Tibial nerve (tissue), 4 donors: ENCODE measurements at places on chromosomes 7 and 10. TPM values are rescaled to one million over a fixed set of nuclear protein-coding genes. Genes with fewer than 3 reads are reported as not detected.

DNA sequence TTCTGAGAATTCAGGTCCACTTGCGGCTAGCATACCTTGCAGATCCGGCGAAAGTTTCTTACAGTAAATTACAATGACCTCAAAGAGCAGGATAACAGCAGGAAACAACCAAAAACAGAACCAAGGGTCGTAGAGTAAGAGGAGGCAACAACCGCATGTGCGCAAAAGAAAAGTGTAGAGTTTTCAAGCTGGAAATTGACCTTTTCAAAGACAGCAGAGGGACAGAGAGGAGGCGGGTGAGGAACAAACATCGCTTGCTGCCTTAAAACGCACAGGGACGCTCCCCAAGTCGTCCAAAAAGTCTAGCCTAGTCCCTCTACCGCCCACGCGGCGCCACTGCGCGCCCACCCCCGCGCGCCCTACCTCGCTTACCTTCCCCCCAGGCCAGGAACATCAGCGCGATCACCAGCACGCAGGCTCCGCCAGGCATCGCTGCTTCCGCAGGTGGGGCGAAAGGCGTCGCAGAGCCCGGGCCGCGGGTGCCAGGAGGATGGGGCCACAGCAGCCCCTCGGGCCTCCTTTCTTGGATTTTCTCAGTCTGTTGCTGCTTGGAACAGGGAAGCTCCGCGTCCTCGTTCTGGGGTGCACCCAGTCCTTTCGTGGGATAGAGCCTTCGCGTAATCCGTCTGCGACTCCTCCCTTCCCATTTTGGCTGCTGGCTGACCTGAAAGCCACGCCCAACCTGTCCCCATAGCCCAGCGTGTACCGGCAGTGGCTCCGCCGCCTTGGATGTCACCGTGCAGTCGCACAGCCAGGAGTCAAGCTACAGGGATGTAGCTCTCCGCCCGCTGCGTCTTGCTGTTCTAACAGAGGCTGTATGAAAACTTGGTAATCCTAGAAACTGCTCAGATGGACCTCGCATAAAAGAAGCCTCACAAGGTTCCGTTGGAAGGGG, at the start of gene VWDE:
VWDE (minus strand) TSS at position 579 of the 895 bp plus-strand sequence; CDS start at position 430, 149 bp downstream.
- no peak for DNase-seq
- H3K36me3 ChIP-seq: no peaks in the 10 kb centered on the region
- H3K27ac ChIP-seq: peak within 1 kb of the TSS; percentile 13

- no peaks in the 10 kb centered on the region for H3K4me1 ChIP-seq
- DNase-seq: no peak
- H3K36me3 ChIP-seq: no peaks in the 10 kb centered on the region
- no peak overlapping the region for H3K27ac ChIP-seq
- no peak overlapping the region for H3K4me3 ChIP-seq
Observed at GRCh38 chr10:80759693-80760092, 222.0 kb downstream of the SH2D4B start.

GRCh38 chr7:46058086-46058823, 137.2 kb upstream of the IGFBP3 start:
- H3K4me1 ChIP-seq: peaks cover 2% of the 10 kb centered on the region
- no peaks in the 10 kb centered on the region for H3K36me3 ChIP-seq
- H3K27ac ChIP-seq: no peak overlapping the region
- no peak overlapping the region for H3K4me3 ChIP-seq

DNA sequence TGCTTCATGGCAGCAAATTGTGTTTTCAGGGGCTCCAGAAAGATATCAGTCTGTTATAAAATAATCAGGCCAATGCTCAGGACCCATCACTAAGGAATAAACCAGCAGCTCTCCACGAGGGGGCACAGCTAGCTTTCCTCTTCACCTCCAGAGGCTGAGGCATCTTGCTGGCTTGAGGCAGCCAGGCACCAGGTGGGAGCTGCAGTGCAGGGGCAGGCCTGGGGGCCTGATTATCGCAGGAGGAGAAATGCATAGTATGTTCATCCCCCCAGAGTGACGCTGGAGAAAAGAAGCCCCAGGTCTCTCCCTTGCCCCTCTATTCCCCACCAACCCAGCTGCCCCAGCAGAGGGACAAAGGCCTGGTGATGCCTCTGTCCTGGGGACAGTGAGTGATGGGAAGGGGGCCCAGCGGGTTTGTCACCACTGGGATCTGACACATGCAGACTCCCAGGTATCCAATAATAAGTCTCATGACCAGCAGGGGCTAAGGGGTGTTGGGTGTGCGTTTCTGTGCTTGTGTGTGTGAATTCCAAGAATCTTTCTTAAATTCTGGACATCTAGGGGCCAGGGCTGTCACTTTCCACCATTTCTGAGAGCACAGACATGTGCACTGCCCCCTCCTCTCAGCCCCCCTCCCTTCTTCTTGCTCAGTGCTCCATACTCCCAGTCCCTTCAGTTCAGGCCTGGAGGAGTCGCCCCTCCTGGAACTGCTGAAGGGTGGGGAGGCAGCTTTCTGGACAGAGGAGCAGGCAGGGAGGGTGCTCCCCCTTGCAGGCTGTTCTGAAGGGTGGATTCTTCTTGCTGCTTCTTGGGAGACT, 128.1 kb upstream of the FAM20C start:
- no peak overlapping the region for H3K4me3 ChIP-seq
- no peaks in the 10 kb centered on the region for H3K36me3 ChIP-seq
- DNase-seq: peak; percentile 72

GRCh38 chr7:108572480-108572879, 2.8 kb downstream of the DNAJB9 start:
- no peaks in the 10 kb centered on the region for H3K27me3 ChIP-seq
- H3K27ac ChIP-seq: no peak overlapping the region
- H3K4me3 ChIP-seq: no peak overlapping the region
- no peak for DNase-seq

DNA sequence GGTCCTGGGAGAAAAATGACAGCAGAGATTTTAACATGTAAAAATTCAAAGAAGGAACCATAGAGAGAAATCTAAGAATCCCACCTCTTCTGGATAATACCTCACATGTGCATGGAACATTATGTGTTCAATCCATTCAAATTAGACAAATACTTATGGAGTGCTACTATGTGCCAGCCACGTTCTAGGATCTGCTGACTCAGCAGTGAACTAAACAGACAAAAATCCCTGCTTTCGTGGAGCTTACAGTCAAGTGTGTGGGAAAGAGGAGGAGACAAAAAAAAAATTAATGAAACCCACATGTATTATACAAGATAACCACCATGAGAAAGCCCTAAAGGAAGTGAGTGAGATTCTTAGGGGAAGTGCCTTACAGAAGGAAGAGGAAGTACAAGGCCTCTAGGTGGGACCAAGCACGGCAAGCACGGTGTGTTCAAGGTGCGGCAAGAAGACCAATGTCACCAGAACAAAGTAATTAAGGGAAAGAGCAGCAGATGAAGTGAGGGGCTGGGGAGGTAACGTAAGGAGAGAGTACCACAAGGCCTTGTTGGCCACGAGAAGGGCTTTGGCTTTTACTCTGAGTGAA, 71.0 kb downstream of the SLC25A13 start:
- DNase-seq: no peak
- peaks cover 12% of the 10 kb centered on the region for H3K4me1 ChIP-seq
- H3K27ac ChIP-seq: no peak overlapping the region

The NODAL gene
- total RNA-seq: not detected

- H3K36me3 ChIP-seq: no peaks in the 10 kb centered on the region
- no peak for DNase-seq
- no peaks in the 10 kb centered on the region for H3K4me1 ChIP-seq
- no peaks in the 10 kb centered on the region for H3K27me3 ChIP-seq
Observed at GRCh38 chr7:431658-432111, 88.0 kb downstream of the PDGFA start.

DNA sequence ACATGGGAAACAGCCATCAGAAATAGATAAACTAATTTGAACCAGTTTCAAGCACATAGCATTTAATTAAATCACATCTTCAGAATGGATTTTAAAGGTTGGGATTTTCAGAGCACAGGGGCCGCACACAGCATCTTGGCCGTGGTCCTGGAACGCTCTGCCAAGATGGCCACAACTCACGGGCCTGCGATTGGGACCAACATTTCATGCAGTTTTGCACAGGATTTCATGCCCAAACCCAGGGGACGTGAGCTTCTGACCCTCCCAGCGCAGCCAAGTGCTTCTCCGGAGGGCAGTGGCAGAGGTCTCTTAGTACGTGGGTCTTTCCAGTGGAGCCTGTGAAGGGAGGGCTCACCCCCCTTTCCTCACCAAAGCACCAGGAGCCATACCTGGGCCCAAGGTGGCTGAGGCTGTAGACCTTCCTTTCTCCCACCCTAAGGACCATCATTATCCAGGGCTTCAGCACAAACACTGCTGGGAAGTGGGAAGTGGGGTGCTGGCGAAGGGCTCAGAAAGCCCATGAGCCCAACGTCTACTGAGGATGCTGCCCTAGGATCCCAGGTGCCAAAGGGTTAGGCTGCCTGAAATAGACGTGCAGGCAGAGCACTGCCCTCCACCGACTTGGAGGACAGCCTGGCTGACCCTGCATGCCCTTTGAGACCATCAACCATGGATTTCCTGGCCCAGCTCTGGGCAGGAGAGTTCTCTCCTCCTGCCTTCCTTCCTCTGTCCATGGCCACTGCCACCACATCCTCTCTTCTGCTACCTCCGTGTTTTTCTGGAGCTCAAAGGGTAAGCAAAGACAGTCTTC, 611.2 kb upstream of the MGMT start:
- H3K4me3 ChIP-seq: no peak overlapping the region
- no peaks in the 10 kb centered on the region for H3K27me3 ChIP-seq
- H3K4me1 ChIP-seq: peaks cover 6% of the 10 kb centered on the region

The PNLIPRP3 gene
- not detected for total RNA-seq

The WNT16 gene
- total RNA-seq: 0.20 TPM

The GDF10 gene
- 25.7 TPM for total RNA-seq

The KLF14 gene
- total RNA-seq: 1.5 TPM

The METTL2B gene
- 27.9 TPM for total RNA-seq

GRCh38 chr7:147923841-147924240, 666.7 kb upstream of the C7orf33 start:
- no peak overlapping the region for H3K27ac ChIP-seq
- no peaks in the 10 kb centered on the region for H3K36me3 ChIP-seq
- no peak overlapping the region for H3K4me3 ChIP-seq
- DNase-seq: no peak
- H3K4me1 ChIP-seq: no peaks in the 10 kb centered on the region

- H3K27me3 ChIP-seq: no peaks in the 10 kb centered on the region
- H3K4me1 ChIP-seq: no peaks in the 10 kb centered on the region
- no peak for DNase-seq
- no peak overlapping the region for H3K27ac ChIP-seq
- H3K36me3 ChIP-seq: no peaks in the 10 kb centered on the region
Observed at GRCh38 chr7:48563334-48563733, 361.0 kb upstream of the CDC14C start.

- peak overlapping the region; percentile 83 for H3K27ac ChIP-seq
- peaks cover 60% of the 10 kb centered on the region for H3K4me1 ChIP-seq
- H3K4me3 ChIP-seq: no peak overlapping the region
- no peaks in the 10 kb centered on the region for H3K36me3 ChIP-seq
- DNase-seq: no peak
- no peaks in the 10 kb centered on the region for H3K27me3 ChIP-seq
Observed at GRCh38 chr7:121005996-121006584, 17.6 kb downstream of the CPED1 start.

DNA sequence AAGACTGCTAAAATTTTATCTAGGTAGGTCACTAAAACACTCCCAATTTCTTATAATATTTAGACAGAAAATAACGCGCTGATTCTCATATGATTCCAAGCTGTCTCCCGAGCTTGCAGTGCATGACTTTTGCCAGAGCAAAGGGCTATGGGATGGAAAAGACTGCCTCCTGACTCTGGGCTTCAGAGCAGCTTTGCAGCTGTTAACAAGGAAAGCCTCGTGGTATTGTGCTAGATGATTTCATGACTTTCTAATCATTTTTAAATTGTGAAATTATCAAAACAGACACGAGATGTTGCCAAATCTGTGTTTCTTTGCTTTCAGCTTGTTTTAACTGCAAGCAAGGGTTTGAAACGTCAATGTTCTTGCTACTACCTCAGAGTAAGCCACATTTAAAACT, 238.3 kb downstream of the AGMO start:
- H3K4me1 ChIP-seq: peaks cover 18% of the 10 kb centered on the region
- H3K27ac ChIP-seq: peak overlapping the region; percentile 58
- no peaks in the 10 kb centered on the region for H3K27me3 ChIP-seq
- no peak for DNase-seq
- no peak overlapping the region for H3K4me3 ChIP-seq

GRCh38 chr7:100847360-100847759, 5.2 kb upstream of the SLC12A9 start:
- H3K27ac ChIP-seq: no peak overlapping the region
- no peak for DNase-seq
- H3K36me3 ChIP-seq: no peaks in the 10 kb centered on the region
- H3K4me1 ChIP-seq: no peaks in the 10 kb centered on the region
- no peak overlapping the region for H3K4me3 ChIP-seq
- H3K27me3 ChIP-seq: no peaks in the 10 kb centered on the region

DNA sequence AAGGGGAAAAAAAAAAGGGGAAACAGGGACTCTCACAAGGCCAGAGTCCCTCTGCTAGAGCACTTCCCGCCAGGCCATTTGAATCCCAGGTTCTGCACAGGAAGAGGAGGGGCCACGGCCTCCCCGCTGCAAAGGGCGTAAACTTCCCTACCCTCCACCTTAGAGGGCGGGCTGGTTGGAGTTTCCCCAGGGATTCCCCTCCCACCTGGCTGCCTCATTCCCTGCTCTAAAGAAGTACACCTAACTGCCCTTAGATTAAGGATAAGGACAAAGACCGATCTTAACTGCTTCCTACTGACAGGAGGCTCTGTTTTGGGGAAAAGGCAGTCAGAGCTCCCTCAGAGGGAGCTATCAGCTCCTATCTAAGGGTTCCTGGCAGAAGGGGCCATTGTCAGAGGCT, 102.0 kb upstream of the ARMC3 start:
- no peak overlapping the region for H3K27ac ChIP-seq
- H3K27me3 ChIP-seq: no peaks in the 10 kb centered on the region
- H3K36me3 ChIP-seq: no peaks in the 10 kb centered on the region

The AASS gene
- total RNA-seq: 185 TPM

DNA sequence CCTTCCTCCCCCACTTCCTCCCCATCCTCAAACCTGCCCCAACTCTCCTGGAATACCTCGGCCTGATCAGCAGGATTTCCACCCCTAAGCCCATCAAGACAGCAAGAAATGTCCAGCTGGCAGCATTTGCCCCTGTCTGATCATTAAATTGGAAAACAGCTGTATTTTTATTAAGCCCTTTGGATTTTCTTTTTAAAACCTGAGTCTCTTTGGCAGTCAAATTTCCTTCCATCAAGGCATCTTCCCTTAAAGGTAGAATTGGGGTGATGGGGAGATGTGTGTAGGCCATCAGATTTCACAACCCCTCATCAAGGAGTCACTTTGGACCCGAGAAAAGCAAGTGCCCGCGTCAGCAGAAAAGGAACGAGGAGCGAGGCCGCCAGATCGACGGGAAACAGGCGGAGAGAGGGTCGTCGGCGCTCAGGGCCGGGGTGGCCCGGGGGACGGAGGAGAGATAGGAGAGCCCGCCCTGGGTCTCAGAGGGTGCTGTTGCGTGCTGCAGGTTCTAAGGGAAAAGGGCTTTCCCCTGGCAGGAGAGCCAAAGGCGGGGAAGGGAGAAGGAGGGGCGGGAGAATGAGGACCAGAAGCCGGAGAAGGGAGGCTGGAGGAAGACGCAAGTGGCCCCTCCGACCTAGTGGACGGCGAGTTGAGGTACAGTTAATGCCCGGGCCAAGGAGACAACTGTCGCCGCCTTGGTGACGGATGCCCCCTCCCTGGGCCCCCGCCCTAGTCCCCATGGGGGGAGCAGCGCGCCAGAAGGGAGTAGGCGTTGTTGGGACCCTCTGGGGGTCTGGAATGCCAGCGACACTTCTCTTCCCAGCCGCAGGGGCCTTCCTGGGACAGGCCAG, 11.5 kb upstream of the GATA3 start:
- peaks cover 4% of the 10 kb centered on the region for H3K27me3 ChIP-seq
- H3K36me3 ChIP-seq: no peaks in the 10 kb centered on the region
- H3K27ac ChIP-seq: no peak overlapping the region
- H3K4me1 ChIP-seq: no peaks in the 10 kb centered on the region
- H3K4me3 ChIP-seq: no peak overlapping the region

The CFAP46 gene
- total RNA-seq: not detected

- no peaks in the 10 kb centered on the region for H3K36me3 ChIP-seq
- H3K4me3 ChIP-seq: no peak overlapping the region
- H3K27ac ChIP-seq: no peak overlapping the region
Observed at GRCh38 chr7:44128721-44129582, 5.6 kb upstream of the POLD2 start.
